Left cardiac atrium (tissue), 4 donors: ENCODE measurements at places on chromosomes 4 and X. TPM values are rescaled to one million over a fixed set of nuclear protein-coding genes. Genes with fewer than 3 reads are reported as not detected.

Gene COL25A1
- 0.74 TPM for total RNA-seq

Gene TEC
- 1.8 TPM for total RNA-seq

Gene ETDA
- not detected for total RNA-seq

Gene SLC26A1
- total RNA-seq = 0.27 TPM

Gene SCD5
- total RNA-seq = 7.1 TPM

Gene CENPE
- 0.31 TPM for total RNA-seq

Gene FAM241A
- 7.7 TPM for total RNA-seq

Gene TCP11X1
- total RNA-seq = not detected

Gene ADH1A
- 0.44 TPM for total RNA-seq

Gene ENPEP
- total RNA-seq = 12.2 TPM

Gene TLL1
- 2.4 TPM for total RNA-seq

Gene ATP8A1
- 22.3 TPM for total RNA-seq

GRCh38 chr4:47075262-47075661 is 43.9 kb downstream of the GABRB1 start:
- no peak for DNase-seq

DNA sequence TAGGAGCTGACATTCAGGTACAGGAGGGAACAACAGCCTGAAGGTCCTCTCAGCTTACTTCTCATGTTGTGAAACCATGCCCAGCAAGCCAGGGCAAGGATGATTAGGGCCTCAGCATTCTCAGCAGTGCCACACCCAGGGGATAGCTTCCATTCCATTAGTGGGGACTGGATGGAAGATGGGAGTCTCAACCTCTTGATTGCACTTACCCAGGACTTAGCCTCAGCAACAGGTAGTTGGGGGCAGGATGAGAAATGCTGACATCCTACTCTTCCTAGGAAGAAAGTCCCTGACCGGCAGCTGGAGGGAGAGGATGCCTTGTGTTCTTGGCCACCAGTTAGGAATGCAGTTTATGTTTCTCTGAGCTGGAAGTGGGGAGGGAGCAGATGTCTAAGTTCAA is 8.8 kb upstream of the BEX3 start:
- no peak for DNase-seq

DNA sequence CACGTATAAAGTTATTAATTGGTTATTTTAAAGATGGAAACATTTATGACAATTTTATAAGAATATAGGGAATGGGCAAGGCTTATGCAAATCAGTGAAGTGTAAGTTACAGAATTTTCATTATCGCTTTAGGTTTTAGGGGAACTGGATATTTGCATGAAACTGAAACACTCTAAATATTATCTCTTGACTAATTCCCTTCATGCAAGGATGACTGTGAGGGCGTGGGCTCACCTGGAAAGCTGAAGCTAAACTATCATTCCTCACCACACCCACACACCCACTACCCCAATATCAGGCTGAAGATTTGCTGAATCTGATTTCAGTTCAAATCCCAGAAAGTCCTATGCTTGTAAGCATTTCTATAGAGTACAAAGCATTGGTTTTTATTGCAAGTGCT is 81.7 kb upstream of the ARHGAP24 start:
- DNase-seq = no peak

DNA sequence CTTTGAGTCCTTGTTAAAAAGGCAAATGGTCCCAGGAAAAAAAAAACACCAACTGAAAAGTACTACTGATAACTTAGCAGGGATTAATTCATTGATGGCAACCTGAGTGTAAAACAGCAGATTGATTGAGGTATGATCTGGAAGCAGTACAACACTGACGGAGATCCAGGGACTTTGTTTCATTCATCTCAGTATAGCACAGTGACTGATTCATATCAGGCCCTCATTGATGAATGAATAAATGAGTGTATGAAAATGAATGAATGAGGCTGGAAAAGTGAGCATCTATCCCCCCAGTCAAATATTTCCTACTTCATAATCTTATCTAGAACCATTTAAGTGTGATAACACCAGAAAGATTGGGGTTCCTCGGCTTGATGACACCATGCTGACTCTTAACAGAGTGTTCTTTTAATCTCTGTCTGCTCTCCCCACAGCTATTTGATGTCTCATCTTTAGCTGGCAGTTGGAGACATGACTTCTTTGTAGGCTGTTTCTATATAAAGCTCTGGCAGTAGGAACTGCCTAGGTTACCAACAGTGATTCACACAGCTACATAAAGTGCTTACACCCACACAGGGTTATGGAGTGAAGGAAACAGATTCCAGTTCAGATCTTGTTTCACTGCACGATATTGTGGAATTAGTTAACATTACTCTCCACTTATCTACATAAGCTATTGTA is 18.6 kb upstream of the RNF128 start:
- no peak for DNase-seq

DNA sequence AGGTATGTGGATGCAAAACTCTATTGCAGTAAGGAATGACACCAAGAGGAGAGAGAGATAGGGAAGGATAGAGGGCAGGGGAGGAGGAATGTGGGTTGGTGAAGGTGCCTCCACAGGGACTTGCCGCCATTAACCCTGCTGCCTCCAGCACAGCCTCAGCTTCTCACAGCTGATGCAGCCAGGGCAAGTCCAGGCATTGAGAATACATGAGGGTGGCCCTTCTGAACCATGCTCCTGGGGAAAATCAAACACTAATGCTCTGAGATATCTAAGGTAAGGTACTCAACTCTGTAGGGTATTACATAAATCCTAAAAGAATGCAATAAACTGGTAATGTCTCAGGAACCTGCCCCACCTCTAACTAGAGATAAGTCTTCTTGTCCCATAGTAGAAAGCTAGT is 28.7 kb downstream of the UGT2B7 start:
- no peak for DNase-seq

DNA sequence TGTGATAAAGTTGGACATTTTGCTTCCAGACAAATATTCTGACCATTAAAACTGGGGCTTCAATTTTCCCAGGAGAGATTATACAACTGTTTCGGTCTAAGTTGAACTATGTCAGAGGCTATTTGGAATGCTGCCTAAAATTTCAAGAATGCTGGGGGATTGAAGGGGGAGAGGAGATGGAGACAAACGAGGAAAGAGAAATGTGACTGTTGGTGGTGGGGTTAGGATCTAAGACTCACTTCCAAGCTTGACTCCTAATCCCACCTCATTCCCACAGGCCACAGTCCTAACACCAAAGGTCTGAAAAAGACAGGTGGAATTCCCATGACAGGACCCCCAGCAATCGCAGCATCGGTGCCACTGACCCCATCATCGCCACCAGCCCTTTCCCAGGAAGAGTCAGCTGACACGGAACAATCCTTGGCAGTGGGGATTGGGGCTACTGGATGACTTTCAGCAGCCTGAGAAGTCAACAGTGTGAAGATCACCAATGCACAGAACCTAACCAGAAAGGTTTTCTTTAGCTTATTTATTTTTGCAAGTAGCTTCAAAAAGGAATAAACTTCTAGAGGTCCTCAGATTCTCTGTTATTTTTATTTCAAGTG is 74.0 kb upstream of the PRSS48 start:
- DNase-seq = no peak

DNA sequence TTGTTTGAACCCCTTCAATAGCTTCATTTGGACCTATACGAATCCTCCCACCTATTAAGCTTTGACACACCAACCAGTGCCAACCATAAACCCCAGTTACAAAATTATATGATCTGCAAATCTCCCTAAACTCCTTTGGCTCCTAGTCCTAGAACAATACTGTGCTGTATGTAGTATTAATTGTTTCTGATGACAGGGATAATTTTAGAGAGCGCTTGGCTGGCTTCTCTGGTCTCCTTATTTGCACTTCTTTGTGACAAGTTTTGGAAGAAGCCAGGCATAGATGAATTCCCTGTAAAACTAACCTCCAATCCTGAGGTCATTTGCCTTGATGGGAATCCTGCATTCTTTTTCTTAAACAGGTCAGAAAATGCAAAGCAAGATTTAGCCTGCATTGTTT is 433.0 kb downstream of the PPARGC1A start:
- no peak for DNase-seq

GRCh38 chr4:119271361-119272085 is 50.4 kb downstream of the FABP2 start:
- no peak for DNase-seq

DNA sequence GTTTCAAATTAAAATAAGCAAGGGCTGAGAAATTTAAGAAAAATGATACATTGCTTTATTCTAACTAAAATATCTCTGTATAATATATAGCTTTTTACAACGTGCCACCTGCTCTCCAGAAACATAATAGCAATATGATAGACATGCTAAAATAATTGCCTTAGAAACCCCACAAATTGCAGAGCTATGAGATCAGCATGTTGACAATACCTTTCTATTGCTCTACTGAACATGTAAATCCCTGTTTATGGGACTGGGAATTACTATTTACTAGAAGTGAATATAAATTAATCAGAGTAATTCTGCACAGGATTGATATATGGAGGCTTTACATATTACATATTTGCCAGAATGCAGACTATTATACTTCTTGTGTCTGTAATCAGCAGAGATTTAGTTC is 1831.1 kb upstream of the IGFBP7 start:
- no peak for DNase-seq

- DNase-seq = no peak
These were observed 223.0 kb upstream of the EPHA5 start for GRCh38 chr4:65893271-65893670.

DNA sequence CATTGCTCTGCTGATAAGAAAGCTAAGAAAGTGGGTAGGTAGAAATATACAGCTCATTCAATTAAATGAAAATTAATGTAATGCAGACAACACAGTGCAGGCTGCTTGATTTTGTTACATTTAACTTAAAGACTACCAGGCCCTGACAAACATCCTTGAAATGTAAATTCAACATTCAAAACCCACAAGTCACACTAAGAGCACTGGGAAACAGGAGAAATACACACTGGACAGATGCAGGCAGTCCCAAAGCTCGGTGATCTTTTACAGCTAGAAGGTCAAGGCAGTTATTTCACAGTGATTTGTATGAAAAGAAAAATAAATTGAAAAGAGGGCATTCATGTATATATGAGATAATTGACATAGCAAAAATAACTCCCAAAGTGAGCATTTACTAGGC is 94.3 kb upstream of the PLAC1 start:
- DNase-seq = no peak

- DNase-seq = no peak
These were observed 584.2 kb upstream of the FTHL17 start for GRCh38 chrX:31656013-31656412.

DNA sequence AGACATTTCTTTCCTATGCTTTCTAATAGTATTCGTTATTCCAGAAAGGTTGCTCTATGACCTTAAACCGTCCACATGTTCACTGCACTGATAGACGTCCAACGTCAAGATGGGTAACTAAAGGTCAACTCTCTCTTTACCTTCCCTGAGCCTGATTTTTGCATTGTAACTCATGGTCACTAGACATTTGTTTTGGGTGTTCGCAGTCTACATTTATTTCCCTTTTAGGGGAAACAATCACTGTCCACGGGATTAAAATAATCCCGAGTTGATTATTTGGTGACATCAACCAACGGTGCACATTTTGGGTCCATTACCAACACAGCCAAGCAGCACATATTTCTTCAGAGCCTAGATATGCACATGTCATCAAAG is 540 bp upstream of the HADH start:
- DNase-seq = no peak

GRCh38 chrX:31551913-31552312 is 480.1 kb upstream of the FTHL17 start:
- DNase-seq = no peak

DNA sequence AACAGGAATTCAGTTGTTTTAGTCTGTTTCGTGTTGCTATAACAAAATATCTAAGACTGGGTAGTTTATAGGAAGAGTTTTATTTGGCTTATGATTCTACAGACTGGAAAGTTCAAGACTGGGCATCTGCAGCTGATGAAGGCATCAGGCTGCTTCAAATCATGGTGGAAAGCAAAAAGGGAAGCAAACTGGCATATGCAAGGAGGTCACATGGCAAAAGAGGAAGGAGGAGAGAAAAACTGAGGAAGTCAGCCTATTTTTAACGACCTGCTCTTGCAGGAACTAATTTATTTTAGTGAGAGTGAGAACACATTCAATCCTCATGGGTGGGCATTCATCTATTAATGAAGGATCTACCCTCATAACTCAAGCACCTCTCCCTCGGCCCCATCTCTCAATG is 363.1 kb upstream of the HS3ST1 start:
- DNase-seq = no peak

GRCh38 chrX:129845616-129846190 is 2.0 kb upstream of the ZDHHC9 start:
- no peak for DNase-seq

GRCh38 chr4:174177536-174177935 is 105.9 kb downstream of the FBXO8 start:
- no peak for DNase-seq

DNA sequence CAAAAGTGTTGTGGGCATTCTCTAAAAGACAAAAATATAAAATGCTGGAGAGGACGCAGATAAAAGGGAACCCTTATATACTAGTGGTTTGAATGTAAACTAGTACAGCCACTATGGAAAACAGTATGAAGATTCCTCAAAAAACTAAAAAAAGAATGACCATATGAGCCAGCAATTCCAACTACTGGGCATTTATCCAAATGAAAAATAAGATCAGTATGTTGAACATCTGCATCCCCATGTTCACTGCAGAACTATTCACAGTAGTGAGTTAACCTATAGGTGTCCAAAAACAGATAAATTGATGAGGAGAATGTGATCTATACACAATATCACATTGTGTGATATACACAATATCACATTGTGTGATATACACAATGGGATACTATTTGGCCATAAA is 1615.3 kb downstream of the PCDH18 start:
- DNase-seq = no peak

GRCh38 chr4:76589872-76590797 is 155.1 kb downstream of the SHROOM3 start:
- peak; percentile 33 for DNase-seq

DNA sequence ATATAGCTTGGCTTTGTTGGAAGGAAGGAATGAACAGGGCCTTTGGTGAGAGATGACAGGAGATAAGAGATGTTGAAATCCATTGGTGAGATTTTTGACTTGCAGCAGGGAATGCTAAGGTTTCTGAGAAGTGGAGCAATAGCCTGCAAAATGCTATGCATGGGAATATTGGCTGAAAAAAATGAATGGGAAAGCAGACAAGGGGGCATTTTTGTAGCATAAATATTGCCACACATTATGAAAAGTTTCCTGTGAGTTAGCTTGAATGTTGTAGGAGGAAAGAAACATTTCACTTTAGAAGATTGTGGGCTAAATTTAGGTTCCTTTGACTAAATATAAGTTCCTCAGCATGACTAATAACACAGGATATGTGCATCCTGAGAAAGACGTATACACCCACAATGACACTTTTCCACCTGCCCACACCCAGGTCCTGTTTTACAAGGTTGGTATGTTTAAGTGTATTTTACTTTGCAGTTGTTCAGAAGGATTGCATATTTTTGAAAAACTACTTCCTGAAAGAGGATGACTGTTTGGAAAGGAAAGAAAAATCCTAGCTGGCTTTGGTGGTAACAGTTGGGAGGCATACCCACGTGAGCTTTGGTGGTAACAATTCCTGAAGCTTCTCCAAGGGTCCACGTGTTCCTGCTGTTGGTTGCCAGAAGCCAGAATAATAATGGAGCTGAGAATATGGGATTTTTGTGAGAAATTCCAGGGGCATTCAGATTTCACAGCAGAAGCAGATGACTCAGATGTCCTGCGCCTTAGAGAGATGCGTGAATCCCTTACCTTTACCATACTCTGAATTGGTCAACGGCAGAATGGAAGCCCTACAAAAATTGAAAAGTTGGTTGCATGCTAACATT is 28.5 kb downstream of the PHEX start:
- no peak for DNase-seq

GRCh38 chr4:16090096-16090705 is 6.4 kb upstream of the PROM1 start:
- DNase-seq = no peak

GRCh38 chr4:139123910-139124309 is 53.1 kb downstream of the ELF2 start:
- DNase-seq = no peak

GRCh38 chr4:37737466-37737865 is 51.3 kb upstream of the RELL1 start:
- no peak for DNase-seq
